ENCODE measurements at places on chromosomes 2 and 18.

- DNase-seq = no peak
These were observed 288.2 kb downstream of the IKZF2 start for GRCh38 chr2:212863185-212863588.

GRCh38 chr2:19038071-19039015, 320.1 kb downstream of the OSR1 start:
- DNase-seq = no peak

GRCh38 chr18:21479721-21480120, 120.8 kb downstream of the ESCO1 start:
- DNase-seq = no peak

GRCh38 chr2:75497256-75497655, 63.5 kb downstream of the EVA1A start:
- no peak for DNase-seq

GRCh38 chr2:77513191-77513590, 9.0 kb downstream of the LRRTM4 start:
- DNase-seq = no peak

- DNase-seq = no peak
These were observed 295.8 kb upstream of the ZNF804A start for GRCh38 chr2:184302506-184302905.

DNA sequence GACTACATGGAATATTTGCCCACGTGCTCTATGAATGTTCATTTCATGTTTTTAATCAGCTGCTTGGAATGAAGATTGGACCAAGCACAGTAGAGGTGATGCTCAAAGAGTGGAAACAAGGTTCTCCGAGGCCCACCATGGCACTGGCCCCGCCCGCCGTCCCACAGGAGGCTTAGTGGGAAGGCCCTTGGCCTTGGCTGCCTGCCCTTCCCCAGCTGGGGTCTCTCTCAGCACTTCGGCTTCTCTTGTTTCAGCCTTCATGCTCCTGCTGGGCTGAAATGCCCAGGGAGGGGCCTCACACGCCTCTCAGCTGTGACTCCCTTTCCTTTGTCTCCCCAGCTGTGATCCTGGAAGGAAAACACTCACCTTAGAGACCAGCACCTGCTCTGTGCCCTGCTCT, 833.2 kb downstream of the GALR1 start:
- no peak for DNase-seq

DNA sequence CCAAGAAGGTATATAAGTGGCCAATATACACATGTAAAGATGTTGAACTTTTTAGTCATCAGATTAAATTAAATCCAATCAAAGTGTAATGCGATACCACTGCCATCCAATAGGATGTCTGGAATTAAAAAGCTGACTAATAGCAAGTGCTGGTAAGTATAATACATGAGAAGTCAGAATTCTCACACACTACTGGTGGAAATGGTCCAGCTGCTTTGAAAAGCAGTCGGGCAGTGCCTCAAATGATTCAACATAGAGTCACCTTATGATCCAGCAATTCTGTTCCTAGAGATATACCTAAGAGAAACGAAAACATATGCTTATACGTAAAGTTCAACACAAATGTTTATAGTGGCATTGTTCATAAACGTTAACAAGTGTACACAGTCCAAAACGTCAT, 124.1 kb upstream of the MYT1L start:
- no peak for DNase-seq

Measured in activated CD4-positive, alpha-beta T cell treated with anti-CD3 and anti-CD28 coated beads for 1 hour (primary cell).